Psoas muscle (tissue), 8 donors: ENCODE measurements at places on chromosomes 7 and 10. TPM values are rescaled to one million over a fixed set of nuclear protein-coding genes. Genes with fewer than 3 reads are reported as not detected.

DNA sequence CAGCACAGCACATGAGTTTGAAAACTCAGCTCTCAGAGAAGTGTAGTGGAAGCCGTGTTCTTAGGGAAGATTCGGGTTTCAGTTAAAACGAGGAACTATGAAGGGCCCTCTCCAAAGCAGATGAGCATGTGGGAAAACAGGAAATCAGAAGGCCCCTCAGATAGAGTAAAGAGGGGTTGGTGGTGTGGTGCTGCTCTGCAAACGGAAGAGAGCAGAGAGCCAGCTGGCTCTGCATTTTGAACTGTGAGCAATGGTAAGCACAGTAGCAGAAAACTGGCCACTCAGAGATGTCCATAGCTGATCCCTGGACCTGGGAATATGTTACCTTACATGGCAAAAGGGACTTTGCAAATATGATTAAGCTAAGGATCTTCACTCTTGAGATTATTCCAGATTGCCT is 27.9 kb upstream of the CUL1 start:
- no peak for DNase-seq

DNA sequence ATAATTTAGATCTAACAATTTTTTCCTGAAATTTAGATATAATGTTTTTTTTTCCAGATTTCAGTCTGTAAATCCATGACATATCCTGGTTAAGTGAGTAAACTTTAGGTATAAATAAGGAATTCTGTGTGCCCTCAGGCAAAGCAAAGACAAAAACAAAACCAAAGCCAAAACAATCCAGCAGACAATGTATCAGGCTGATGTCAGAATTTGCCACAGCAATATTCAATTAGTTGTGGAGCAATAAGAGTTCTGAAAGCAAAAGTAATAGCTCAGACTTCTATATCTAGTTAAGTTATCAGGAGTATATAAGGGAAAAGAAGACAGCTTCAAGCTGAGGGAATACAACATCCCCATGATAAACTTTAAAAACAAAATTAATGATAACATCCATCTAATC is 82.0 kb downstream of the MKX start:
- DNase-seq, result no peak

DNA sequence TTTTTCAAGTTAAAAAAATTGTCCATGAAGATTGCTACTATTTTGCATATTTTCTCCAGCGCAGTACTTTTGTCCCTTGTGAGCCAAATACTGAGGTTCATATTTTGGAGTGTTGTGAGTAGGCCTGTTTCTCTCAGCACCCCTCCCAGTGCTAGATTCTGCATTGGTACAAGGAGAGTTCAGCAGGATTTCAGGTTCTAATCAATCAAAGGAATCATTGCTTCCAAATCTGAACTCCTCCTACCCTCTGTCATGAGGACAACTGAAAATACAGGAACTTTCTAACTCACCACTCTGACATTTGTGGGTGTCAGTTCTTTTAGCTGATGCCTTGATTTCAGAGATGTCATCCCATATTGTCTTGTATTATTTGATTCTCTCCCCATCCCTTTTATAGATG is 299.9 kb downstream of the FZD1 start:
- DNase-seq, result no peak

The VIPR2 gene
- polyA plus RNA-seq, result 0.60 TPM
